ENCODE measurements at places on chromosomes 5 and 9.

DNA sequence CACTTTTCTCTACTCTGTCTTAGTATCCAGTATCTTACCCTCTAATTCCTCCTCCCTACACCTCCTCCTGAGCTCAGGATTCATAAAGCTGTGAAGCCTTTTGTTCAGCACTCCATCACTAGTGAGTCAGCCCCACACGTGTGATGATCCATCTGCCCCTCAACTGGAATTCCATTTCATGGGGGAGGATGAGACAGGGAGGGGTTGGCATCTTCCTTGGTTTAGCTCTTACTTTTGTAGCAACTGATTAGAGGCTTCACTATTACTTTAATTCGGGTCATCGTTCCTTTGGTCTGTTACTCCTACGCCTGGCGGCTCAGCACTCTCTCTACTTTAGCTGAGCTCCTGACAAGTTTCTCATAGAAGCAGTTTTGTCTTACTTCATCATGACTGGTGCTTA is 11.8 kb downstream of the BTNL8 start:
- no peak for DNase-seq

- DNase-seq, result no peak
These were observed 719.6 kb upstream of the GRAMD2B start for GRCh38 chr5:125703616-125704015.

DNA sequence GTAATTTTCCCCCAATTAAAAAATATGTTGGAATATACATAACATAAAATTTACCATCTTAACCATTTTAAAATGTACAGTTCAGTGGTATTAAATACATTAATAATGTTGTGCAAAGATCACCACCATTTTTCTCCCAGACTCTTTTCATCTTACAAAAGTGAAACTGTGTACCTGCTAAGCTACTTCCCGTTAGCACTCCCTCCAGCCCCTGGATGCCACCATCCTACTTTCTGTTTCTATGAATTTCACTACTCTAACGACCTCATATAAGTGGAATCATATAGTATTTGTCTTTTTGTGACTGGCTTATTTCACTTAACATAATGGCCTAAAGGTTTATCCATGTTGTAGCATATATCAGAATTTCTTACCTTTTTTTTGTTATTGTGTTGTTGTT is 112.9 kb downstream of the HSPA4 start:
- DNase-seq, result no peak

- DNase-seq, result no peak
These were observed 126.2 kb downstream of the PTTG1 start for GRCh38 chr5:160547872-160548271.

DNA sequence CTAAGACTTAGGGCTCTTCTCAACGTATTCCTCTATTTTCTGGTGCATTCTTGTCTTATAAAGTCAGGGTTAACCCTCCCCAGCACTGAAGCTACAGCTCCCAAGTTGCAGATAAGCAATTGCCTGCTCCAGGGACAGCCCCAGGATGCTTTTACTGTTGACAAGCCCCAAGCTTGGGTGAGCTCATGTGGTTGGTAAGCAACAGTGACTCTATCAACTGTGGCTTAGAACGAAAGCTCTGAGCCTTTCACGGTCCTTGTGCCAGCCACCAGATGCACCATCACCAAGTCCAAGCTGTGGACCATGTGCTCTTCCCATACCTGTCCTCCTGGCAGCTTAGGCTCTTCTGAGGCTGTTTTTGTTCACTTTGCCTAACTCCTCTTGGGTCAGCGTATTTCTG is 13.5 kb downstream of the ADRB2 start:
- DNase-seq, result no peak

DNA sequence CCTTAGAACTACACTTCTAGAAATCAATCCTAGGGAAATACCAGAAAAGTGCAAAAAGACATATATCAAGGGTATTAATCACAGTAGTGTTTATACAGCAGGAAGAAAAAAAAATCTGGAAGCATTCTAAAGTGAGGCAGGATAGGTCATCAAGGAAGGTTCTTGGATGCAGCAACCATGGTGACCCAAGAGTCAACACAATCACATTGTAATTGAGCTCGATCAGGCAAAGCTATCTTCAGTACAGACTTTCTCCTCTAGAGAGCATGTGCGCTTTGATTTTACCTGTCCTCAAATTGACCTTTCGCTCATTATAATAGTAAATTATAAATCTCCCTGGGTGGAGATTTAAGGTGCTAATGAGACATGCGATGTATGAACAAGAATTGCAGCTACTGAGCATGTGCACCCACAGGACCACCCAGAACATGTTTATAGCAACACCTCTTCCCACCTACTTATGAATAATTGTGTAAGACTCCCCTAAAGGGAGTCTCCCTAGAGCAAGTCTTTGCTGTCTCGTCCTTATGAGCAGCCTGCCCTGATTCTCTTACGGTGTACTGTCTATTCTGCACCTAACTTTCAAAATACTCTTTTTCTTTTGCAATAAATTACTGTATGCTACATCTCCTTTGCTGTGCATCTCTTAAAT is 297.7 kb downstream of the ATPSCKMT start:
- no peak for DNase-seq

DNA sequence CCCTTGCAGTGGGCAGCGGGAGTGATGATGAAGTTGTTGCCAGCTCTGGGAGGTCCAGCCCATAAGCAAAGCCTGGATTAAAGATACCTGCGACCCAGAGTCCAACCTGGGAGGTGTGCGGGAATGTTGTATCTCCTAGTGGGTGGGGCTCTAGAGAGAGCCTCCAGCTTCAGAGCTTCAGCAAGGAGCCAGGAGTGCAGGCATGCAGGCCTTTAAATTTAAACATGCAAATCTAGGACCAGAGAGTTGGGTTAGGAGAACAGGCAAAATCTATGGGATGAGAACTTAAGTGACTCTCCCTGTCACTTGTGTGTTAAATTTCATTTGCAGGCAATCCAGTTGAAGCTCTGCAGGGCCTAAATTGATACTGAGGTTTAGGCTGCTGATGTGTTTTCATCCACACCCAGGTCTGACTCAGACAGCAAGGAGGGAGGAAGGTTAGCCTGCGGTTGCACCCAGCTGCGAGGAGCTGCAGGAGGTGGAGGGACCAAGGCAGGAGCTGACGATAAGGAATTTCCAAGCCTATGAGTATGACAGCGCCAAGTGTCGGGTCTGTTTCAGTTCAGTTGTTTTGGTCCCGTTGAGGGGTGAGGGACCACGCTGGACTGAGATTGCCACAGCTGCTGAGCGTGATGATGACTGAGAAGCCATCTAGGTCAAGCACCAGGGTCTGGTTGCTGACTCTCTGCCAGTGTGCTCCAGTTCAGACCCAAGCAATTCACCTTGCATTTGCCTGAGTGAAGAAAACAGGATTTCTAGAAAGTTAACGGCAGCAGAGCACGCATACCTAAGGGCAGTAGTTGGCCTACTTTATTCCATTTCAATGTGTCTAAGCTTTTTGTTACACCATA is 243.0 kb downstream of the ICE1 start:
- no peak for DNase-seq

DNA sequence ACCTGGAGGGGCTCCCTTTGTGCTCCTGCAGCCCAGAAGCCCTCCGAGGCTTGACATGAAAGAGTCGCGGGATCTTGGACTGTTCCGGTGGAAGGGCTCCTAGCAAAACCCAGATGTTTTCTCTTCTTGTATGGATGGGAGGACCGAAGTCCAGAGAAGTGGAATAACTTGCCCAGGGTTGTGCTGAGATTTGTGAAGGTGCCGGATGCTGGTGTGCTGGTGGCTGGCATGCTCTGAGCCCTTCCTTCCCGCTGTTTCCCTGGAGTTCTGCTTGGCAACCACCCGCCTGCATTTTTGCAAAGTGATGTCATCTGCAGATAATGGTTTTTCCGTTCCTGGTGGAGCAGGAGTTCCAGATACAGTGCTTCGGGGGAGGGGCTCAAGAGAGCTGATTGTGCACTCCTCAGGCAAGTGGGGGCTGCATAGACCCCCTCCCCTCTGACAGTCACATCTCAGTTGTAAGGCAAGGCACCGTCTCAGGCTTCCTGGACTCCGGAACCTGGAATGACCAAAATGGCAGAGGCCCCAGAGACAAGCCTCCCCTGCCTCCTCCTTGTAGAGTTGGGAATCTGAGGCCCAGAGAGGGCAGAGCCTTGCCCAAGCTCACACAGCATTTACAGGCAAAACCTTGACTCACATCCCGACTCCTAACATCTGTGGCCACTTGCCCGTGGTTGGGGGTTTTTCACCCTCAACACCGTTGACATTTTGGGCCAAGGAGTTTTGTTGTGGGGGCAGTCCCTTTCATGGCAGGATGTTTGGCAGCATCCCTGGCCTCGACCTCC is 157.0 kb downstream of the RGS3 start:
- DNase-seq, result no peak

DNA sequence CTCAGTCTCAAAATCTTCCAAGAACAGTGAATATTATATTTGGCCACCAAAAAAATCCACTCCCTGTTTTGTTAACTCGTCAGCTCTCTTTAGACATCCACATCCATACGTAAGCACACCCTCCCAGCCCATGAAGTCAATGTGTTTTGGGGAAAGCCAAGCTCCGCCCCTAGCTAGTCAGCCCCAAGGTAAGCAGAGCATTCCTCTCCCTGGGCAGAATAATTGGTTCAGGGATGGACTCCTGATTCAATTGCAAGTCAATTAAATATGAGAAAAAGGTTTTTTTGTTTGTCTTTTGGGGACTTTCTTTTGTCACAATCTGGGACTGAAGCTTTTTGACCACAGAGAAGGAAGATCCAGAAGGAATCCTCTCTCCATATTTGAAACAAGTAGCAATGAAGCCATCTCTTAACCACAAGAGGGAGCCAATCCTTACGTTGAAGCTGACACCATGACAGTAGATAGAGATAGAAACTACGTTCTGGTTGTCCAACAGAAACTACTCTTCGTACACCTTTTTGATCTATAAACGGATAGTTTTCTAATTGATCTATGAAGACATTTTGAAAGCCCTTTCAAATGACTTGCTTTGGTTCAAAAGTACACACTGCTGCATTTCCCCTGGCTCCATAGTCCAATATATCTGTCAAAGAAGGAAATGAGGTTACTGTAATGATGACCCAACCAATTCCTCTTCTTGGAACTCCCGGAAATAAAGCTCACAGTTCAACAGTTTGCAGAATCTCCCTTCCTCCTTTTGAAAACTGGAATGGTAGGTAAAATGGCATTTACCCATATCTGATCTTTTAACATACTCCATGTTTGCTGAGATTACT is 166.4 kb downstream of the TLE1 start:
- no peak for DNase-seq

DNA sequence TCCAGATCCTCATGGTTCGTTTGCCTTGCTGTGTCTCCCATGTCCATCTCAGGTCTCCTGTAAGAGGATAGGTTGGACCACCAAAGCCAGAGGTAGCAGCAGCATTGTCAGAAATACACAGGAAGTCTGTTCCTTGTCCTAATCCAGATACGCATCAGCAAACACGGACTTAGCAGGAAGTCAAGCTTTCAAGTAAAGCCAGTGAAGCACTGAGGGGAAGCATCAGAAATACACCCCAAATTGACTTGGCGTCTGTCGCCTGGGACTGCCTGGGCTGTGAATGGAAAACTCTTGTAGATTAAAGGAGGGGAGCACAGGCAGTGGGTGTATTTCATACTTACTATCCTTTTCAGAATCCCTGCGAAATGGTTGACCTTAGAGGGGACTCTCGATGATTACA is 171.3 kb downstream of the PSAT1 start:
- DNase-seq, result no peak

DNA sequence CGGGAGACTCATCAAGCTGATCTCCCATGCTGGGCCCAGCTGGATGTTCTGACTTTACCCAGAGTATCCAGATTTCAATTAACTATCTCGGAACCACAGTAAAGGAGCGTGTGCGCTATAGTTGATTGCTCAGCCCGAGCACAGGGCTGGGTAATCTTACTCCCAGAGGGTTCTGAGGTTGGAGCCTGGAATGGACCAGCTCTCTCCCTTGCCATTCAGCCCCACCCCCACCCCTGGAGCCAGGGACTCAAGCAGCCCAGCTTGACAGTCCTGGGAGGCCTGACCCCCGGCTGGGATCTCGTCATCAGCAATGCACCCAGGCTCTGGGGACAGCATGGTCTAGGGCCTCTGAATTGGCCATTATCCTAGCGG is 23.7 kb upstream of the PTGES start:
- no peak for DNase-seq

GRCh38 chr5:141709699-141710267 is 27.8 kb upstream of the ARAP3 start:
- DNase-seq, result no peak

DNA sequence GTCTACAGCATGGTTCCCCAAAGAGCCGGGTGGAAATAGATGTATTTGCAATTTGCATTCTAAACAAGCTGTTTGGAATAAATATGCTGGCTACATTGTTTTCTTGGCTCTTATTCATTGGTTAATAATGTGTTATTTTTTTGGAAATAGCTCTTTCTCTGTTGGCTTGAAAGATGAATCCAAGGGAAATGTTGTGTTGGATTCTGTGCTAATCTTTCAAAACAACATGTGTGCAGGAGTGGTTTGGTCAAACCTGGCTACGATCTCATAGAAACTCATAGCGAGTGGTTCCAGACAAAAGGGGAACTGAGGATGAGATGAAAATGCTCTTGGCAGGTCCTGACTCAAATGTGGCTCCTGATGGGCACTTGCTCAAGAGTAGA is 63.7 kb upstream of the CXCL14 start:
- no peak for DNase-seq

DNA sequence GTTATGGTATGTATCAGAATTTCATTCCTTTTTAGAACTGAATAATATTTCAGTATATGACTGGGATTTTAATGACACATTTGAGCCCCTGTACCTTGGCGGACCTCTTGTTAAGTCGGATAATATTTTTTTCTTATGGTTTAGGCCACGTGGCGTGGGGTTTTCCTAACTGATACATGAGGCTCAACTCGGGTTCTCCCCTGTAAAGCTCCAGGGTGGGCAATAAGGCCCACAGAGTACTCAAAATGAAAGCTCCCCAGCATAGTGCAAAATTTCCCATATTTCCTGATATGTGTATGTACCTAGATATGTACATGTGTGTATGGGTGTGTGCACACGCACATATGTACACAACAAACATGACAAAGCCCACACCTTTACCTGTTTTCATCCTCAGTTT is 24.5 kb downstream of the TICAM2 start:
- DNase-seq, result no peak

GRCh38 chr9:79962836-79963235 is 391.1 kb downstream of the TLE4 start:
- DNase-seq, result no peak

GRCh38 chr5:97412959-97413358 is 229.9 kb upstream of the RIOK2 start:
- no peak for DNase-seq

DNA sequence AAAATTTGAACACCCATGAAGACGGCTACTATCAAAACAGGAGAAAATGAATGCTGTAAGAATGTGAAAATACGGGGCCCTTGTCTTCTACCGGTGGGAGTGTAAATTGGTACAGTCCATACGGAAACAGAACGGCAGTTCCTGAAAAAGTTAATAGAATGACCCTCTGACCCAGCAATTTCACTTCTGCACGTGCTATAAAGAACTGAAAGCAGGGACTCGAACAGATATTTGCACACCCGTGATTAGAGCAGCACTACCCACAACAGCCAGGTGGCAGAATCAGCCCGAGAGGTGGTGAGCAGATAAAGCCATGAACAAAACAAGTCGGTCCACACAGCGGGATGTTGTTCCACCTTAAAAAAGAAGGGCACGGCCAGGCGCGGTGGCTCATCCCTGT is 22.6 kb upstream of the SLC12A7 start:
- no peak for DNase-seq

All from T follicular helper cell (primary cell).